ENCODE measurements at places on chromosomes 1 and 21.

DNA sequence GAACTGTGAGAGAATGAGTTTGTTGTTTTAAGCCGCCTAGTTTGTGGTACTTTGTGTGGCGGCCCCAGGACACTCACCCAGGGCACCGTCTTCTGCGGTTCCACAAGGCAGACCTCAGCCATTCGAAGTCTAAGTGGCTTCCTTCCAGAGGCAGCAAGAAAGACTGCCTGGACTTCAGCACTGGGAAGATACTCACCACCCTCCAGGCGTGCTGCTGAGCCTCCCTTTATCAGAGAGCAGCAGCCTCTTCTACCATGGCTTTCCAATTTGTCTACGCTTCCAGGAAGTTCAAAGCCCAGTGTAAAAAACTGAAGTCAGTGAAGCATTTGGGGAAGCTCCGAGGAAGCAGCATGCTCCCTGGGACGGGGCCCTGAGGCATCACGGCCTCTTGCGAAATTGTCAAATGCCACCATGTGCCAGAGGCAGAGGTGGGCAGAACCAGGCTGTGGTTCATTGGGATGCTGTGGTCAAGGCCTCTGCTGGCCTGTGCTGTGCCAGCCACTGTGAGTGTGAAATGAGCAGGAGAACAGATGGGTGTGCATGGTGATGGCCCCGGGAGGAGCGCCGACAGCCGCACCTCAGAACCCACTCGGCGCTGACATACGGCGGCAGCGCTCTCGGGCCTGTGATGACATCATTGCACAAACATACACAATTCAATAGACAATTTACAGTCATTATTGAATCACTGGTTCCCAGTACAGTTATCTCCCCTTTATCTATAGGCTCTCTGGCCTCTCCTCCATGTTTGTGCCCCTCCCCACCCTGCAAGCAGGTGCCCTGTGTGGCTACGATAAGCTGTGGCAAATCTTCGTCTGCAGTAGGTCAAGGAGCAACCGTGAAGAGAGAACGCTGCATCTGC lies 110.4 kb downstream of the PDE9A start:
- DNase-seq = peak; percentile 13

GRCh38 chr1:248849637-248850036 lies 9.2 kb downstream of the ZNF692 start:
- DNase-seq = no peak

DNA sequence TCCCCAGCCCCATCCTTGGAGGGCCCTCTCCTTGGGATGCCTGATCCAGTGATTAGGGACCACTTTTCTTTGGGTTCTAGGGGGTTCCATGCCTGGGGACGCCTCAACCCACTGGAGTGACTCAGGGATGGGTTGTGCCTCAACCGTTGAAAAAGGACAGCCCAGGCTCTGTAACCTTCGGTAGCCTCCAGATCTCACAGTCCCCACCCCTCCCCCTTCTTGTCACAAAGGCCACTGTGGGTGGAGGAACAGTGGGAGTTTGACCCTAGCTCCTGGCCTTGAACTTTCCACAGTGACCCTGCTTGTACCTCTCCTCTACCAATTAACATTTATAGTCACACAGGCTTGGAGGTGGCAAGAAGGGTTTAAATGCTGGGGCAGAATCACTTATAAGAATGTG lies 2.6 kb upstream of the RORC start:
- no peak for DNase-seq

DNA sequence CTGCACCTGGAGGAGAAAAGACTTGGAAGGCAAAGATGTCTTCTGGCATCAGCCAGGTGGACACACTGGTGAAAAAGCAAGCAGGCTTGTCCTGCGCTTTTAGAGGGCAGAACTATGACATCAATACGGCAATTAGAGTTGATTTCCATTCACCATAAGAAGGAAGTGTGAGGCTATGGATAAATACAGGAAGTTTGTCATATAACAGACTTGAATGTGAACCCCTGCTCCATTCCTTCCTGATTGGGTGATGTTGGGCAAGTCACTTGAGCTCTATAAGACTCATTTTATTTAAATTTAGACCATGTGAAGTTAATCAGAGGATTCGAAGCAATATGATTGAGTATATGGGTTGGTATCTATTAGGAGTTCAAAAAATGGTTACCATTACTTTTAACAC lies 137.8 kb downstream of the PLPP3 start:
- DNase-seq = no peak

DNA sequence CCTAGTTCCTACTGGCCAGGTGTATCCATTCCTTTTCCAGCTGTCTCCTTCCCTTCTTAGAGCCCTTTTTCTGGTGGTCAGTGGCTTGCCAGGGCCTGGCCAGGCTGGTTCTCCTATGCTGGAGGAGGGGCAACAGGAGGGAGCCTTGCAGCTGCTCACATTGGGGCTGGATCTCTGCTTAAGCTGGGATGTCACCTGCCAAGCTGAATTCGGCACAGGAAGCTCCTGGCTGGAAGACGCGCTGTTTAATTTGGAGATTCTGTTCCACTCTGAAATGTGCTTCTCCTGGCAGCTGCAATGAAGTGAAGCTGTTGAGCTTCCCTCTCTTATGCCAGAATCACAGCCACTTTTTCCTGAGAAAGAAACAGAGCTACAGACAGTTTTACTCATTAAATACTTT lies 56.0 kb upstream of the POU3F1 start:
- DNase-seq = no peak

GRCh38 chr1:220810963-220811362 lies 24.2 kb downstream of the MTARC1 start:
- no peak for DNase-seq

- DNase-seq = no peak
These were observed 6.6 kb downstream of the PIGV start for GRCh38 chr1:26794391-26794790.

GRCh38 chr21:16588433-16588860 lies 858.7 kb downstream of the USP25 start:
- no peak for DNase-seq
